ENCODE measurements at places on chromosomes 13 and 19. TPM values are rescaled to one million over a fixed set of nuclear protein-coding genes. Genes with fewer than 3 reads are reported as not detected.

DNA sequence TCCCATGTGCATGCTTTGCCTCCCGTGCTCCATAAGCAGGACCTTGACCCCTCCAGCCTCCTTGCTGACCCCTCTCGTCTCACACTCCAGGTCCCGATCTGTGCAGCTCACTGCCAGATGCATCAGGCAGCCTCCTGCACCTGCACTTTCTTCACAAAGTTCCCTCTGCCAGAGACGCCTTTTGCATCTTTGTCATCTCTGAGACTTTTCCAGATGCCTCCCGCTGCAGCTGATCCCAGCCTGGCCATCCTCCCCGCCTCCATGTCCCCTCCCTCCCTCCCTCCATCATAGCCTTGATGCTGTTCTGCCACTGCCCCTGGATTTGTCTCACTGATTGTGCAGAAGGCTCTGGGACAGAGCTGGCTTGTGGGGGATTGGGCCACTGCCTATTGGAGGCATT is 29.9 kb downstream of the PPP1R37 start:
- no peak for DNase-seq

KCNJ14 gene
- total RNA-seq = 0.40 TPM

DNA sequence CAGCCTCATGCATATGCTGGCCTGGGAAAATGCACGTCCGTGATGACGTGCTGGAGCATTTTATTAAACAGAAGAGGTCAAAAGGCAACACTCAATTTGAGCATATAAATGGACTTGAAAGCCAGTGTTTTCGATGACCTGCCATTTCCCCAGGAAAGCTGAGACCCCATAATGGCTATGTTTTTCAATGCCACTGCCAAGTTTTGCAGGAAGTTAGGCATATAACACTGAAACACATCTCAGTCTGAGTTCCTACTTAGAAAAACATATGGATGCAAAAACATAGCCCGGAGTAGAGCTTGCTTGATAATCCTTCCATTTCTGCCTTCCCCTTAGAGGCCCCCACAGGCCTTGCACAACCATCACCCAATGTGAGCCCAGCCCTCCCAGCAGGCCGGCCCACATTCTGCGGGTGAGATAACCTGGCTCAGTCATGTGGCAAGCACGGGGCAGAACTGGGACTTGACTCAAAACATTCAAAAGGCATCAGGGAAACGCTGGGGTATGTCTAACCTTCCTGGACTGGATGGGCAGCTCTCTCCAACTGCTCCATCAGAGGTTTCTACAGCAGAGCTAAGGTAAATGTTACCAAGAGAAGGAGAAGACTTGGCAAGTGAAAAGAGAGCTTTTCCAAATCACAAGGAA is 24.9 kb downstream of the EPS15L1 start:
- peak; percentile 90 for DNase-seq

GRCh38 chr13:91142572-91142971 is 204.9 kb upstream of the MIR17HG start:
- no peak for DNase-seq

GRCh38 chr13:33277946-33278345 is 7.6 kb downstream of the STARD13 start:
- no peak for DNase-seq

S1PR4 gene
- 0.56 TPM for total RNA-seq

- DNase-seq = no peak
Measured at GRCh38 chr13:109749365-109749764, 37.0 kb downstream of the IRS2 start.

DNA sequence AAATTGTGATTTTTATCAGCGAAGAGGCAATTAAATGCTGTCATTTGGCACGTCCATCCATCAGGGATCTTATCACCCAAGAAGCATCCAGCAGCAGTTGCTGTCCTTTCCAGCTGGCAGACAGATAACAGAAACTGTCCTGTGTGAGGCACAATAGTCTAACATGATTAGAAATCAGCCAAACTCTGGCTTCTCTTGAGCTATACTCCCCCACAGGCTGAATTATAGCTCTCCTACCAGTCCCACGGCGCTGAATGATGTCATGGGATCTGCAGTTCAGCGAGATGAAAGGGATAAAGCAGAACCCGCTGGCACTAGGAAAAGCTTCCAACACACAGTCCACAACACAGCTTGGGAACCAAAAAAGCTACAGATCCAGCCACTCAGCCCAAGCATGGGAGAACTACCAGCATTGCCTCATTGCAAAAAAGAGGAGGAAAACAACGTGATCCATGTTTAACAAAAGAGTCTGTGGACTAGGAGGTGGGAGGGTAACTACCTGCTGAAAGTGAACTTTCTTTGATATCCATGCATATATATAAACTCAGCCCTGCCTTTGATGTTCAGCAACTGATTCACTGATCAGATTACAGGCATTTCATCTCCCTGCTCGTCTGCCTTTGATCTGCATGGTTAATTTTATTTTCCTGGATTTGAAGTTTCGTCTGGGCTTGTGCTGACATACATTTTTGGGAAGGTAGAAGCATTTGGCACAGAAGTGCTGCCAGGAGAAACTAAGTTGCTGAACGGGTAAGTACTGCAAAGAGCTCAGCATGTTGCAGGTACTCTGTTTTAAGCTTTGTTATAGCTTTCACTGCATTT is at the start of gene TNFRSF19:
Gene TNFRSF19, plus strand, starts transcription at position 314 of the 822 bp plus-strand sequence. CDS start 19,772 bp downstream, outside the sequence.
- DNase-seq = peak; percentile 75

DNA sequence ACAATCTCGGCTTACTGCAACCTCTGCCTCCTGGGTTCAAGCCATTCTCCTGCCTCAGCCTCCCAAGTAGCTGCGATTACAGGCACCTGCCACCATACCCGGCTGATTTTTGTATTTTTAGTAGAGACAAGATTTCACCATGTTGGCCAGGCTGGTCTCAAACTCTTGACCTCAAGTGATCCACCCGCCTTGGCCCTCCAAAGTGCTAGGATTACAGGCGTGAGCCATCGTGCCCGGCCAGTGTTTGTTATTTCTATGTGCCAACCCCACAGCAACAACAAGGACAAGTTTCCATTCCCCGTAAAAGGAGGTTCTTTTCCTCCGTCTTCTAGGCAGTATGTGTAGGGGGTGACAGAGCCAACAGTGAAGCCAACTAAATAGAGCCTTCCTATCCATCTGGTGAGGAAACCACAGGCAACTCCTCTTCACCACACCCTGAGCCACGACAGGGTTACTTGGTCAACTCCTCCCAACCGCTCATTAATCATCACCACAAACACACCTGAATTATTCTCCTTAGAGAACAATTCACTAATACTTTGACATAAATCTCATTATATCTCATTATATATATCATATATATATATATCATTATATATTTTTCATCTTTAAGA is 25.5 kb downstream of the FOXO1 start:
- no peak for DNase-seq

- DNase-seq = no peak
Measured at GRCh38 chr19:44682807-44683206, 11.5 kb downstream of the CEACAM19 start.

- no peak for DNase-seq
Measured at GRCh38 chr13:92807966-92808365, 418.6 kb upstream of the GPC6 start.

MRI1 gene
- total RNA-seq = 12.2 TPM

GRCh38 chr13:113488283-113488682 is 2.2 kb downstream of the DCUN1D2 start:
- DNase-seq = no peak

- DNase-seq = no peak
Measured at GRCh38 chr13:28540612-28541011, 45.7 kb upstream of the FLT1 start.

UBL5 gene
- total RNA-seq = 488 TPM

ZNF99 gene
- 0.13 TPM for total RNA-seq

DNA sequence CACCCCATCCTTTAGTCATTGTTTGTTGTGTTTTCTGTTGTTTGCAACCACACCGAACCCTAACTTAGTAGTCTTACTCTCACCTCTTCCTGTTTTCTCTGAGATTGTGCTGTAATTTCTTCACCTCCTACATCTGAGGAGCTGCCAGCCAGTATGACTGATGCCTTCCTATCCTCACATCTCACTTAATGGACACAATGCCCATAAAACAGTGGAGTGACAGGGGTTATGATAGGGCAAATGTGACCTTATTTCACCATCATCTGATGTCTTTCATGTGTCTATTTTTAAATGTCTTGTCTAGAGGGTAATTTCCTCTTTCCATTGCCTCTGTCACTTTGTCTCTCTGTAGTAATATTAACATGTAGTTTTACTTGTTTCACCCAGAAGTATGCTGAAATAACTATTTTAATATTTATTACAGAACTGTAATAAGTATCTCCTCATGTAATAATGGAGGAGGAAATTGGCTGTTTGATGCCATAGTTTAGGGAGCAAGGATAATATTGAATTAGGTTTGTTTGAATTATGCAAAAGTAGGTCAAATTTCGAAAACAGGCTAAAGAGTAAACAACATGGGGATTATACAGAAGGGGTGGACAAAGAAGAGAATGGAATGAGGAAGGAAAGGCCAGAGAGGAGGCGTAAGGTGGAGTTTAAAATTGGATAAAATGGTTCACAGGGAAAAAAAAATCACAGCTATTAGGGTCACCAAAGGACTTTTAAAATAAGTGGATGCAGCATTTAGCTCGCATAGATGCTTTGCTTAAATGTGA is 103.5 kb upstream of the SPRY2 start:
- DNase-seq = no peak

DNA sequence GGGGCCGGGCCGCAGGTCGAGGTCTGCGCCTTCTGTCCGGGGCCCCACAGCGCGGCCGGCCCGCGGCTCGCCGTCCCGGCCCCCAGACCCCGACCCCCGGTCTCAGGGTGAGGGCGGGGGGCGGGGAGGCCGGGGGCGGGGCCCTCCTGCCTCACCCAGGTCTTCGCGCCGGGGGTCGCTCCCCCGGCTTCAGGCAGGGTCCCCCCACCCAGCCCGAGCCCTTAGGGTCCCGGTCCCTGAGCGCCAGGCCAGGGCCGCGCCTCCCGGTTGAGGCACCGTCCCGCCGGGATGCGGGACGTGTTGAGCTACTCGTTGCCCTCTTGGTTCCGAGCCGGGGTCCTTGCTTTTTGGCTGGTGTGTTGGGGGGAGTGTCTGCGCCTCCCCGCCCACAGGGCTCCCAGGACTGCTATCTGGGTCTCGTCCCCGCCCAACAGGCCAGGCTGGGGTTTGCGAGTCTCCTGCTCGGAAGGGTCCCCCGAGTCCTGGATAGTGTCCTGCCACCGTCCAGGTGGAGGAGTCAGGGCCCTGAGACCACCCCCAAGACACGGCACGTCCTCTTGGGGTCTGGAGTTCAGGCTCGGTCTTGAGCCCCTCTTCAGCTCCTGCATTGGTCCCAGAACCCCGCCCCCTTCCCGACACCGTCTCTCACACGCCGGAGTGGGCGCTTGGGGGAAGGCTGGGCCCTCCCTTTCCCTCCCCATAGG is 452 bp downstream of the PIAS4 start:
- DNase-seq = no peak

GYS1 gene
- total RNA-seq = 173 TPM

- peak; percentile 96 for DNase-seq
Measured at GRCh38 chr13:44436589-44437337, 63.1 kb downstream of the SERP2 start.

DCLK1 gene
- total RNA-seq = 11.6 TPM

- DNase-seq = no peak
Measured at GRCh38 chr19:29533578-29534544, 8.1 kb downstream of the VSTM2B start.

DNA sequence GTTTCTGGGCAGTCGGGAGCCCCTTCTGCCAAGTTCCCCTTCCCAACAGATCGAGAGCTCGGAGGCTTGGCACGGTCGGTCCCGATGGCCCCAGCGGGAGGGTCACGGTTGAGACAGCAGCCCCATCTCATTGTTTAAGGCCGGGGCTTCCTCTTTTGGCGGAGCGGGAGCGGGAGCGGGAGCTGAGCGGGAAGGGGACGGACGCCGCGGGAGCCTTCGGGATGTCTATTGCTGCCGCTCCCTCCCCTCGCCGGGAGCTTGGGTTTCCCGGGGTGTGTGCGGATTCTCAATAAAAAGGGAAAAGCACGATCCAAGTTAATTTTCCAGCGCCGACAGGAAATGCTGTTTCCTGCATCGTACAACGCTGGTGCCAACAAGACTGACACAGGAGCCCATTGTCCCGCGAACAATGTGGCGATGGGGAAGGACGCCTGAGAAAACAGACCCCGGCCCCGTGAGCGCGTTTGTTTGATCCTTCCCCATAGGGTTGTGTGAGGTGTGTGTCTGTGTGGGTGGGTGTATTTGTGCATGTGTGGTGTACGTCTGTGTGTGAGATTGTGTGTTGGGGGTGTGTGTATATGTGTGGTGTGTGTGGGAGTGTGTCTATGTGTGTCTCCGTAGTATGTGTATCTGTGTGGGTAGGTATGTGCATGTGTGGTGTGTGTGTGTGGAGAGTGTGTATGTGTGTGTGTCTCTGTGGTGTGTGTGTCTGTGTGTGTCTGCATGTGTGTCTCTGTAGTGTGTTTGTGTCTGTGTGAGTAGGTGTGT is 36.3 kb upstream of the FLT1 start:
- peak; percentile 72 for DNase-seq

VSTM1 gene
- not detected for total RNA-seq

PLIN5 gene
- total RNA-seq = 26.0 TPM

Measured in heart left ventricle (tissue), 16 donors.